BJ (cell line): ENCODE measurements at places on chromosomes 6 and 20.

DNA sequence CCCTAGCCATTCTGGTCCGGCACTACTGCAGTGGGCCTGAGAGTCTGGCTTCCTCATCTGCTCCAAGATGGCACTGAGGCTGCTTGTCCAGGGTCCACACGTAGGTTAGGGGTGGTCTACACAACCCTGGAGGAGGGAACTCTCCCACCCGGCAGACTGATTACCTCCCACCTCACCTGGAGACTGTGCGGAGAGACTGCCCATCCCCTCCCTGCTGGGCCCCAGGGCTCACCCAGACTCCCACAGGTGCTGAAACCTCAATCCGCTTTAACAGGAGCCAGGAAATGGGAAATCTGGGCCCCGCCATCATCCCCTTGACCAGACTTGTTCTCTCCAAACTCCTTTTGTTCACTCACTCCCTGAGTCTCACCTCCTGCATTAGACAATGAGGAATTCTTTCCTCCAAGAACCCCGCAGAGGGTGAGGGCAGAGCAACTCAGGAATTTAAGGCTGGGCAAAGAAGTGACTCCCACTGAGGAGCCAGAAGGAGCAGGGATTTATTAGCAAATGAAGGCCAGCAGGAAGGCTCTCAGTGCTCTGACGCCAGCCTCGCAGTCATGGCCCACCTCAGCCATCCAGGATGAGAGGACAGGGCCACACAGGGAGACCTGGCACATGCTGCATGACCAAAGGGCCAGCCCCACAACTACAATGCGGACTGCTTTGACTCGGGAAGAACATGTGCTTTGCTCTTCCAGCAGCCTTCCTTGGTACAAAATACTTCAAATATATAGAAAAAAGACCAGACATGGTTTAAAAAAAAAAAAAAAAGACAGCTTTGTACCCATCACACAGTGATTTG, 53.0 kb downstream of the CDK5RAP1 start:
- no peak for DNase-seq

GRCh38 chr20:46977204-46977603, 82.6 kb downstream of the EYA2 start:
- DNase-seq, result no peak

DNA sequence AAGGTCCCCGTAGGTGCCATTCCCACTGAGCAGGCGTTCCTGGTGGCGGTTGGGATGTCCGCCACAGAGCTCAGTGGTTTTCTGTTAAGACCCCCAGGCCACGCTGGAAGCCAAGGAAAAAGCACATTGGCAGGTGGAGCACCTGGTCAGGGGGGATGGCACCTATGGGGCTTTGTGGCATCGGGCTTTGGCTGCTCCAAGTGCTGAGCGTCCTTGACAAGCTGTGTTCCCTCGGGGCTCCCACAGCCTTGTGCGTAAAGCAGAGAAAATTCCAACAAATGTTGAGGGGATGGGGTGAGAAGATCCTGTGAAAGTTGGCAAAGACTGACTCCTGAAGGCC, 135.4 kb downstream of the JPH2 start:
- no peak for DNase-seq

GRCh38 chr6:43405354-43405753, 22.0 kb upstream of the ABCC10 start:
- no peak for DNase-seq

DNA sequence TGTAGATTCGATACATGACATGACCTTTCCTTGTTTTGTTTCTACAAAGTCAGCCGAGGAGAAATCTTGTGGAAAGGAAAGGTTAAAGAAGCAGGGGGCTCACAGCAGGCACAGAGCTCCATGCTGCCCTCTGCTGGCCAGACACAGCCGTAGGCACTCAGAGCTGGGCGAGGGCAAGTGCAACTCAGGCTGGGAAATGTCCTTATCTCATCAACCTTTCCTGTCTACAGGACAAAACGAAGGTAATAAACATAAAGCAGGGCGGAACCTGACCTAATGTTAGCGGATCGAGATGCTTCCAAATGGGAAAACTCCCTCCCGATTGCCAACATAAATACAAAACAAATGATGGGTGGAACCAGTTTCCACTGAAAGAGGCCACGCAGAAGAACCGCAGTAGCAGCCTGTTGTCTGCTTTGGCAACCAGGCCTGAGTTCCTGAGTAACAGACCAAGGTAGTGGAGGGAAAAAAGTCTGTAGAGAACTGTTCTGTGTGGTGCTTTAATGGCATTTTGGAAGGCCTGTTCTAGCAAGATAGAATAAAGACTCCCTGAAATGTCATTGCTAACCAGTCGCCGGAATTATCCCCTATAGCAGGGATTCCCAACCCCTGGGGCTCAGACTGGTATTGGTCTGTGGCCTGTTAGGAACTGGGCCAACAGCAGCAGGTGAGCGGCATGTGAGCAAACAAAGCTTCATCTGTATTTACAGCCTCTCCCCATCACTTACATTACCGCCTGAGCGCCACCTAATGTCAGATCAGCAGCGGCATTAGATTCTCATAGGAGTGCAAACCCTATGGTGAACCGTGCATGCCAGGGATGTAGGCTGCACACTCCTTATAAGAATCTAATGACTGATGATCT, 85.2 kb downstream of the MBOAT1 start:
- no peak for DNase-seq

DNA sequence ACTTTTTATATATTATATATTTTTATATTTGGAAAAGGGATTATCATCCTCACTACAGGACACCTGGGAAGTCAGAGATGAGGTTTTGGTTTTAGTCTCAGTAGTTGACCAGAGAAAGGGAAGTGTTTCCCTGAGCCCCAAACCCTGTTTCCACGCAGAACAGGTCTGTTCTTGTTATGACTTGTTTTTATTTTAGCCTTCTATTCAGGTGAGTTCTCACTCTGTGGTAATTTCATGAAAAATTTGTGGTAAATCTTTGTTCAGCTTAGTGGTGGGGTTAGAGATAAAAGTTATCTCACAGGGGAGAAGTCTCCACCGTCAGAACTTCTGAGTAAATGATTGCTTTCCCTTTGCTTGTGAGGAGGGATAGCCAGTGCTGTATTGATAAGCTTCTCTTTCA, 224.9 kb downstream of the FARS2 start:
- no peak for DNase-seq
